ENCODE measurements at places on chromosomes 3 and 15. TPM values are rescaled to one million over a fixed set of nuclear protein-coding genes. Genes with fewer than 3 reads are reported as not detected.

DNA sequence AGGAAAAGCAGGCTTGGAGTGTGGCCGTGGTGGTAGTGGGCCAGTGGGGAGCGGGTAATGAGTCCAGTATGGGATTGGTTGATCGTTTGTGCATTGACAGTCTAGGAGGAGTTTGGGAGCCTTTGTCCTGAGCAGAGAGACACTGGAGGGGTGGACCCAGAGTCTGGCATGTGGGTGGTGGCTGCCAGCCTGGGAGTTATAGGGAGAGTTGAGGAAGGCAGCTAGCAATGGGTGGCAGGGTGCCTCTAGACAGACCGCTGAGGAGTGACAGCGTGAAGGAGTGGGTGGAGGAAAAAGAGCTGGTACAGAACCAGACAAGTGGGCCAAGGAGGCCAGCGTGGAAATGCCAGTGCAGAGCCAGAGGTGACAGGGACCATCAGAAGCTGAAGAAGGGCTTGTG lies 1.9 kb upstream of the CCK start:
- DNase-seq: peak; percentile 23

DNA sequence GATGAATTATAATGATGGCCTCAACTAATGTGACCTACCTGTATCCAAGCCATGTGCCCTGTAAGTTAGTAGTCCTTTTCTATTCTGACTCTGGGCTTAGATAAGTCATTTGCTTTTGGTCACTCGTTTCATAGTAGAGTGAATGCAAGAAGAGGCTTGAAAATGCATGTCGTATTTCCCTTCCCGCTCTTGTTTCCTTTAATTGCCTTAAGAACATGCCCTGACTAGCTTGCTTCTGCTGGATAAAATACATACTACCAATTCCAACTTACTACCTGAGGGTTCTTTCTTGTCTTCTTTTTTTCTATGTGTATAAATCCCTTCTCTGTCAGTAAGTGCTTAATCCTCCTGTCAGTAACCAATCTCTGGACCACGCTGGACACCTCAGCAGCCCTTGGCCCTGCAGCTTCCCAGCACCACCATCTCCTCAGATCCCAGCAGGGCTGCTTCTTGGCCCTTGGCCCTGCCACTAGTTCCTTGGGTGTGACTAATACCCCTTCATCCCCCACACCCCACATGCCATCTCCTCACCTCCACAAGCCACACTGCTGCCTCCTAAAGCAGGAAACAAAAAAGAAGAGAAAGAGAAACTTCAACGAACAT lies 771.7 kb downstream of the IGSF11 start:
- no peak for DNase-seq

- no peak for DNase-seq
These were observed 22.3 kb upstream of the SFMBT1 start for GRCh38 chr3:53068176-53068575.

GRCh38 chr15:83846847-83847246 lies 192.9 kb downstream of the ADAMTSL3 start:
- DNase-seq: no peak

- peak; percentile 72 for DNase-seq
These were observed 71.3 kb upstream of the LRTM1 start for GRCh38 chr3:54999159-54999558.

DNA sequence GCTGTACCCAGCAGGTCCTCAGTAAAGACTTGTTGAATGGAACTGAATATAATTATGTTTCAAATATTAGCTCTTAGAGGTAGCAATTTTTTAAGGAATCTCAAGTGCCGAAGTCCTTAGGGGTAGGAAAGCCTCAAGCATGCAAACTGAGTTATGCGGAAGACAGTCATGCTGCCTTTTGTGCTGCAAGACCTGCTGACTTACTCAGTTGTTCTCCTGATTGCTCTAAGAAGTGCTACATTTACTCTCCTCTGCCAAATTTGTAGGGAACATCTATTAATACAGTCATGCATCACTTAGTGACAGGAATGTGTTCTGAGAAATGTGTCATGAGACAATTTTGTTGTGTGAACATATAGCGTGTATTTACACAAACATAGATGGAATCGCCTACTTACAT lies 325.6 kb upstream of the AZI2 start:
- DNase-seq: no peak

The CD47 gene
- total RNA-seq: 206 TPM

The ECE2 gene
- total RNA-seq: not detected
